Stimulated activated CD4-positive, alpha-beta T cell treated with anti-CD3 and anti-CD28 coated beads, TNF-alpha, amount 100 ng/mL, for 4 hours (primary cell): ENCODE measurements at places on chromosomes 13 and 19.

GRCh38 chr19:4197228-4197624 is 14.7 kb downstream of the ANKRD24 start:
- no peak for DNase-seq

DNA sequence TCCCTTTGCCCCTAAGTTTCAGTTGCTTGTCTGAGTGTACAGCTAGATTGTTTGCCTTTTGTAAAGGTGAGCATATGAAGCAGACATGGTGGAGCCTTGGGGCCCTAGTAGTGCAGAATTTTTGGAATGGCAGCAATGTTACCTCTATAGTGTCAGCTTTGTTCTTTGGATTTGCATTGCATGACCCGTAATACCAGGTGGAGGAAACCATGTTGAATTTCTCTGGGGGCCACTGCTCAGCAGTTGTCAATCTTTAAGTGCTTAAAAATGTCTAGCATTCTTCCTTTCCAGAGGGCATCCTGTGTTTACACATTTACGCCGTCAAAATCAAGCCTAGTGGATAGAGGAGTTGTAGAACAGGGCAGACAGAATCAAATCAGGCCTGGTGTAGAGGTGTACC is 303.3 kb downstream of the ATP8A2 start:
- DNase-seq = no peak

GRCh38 chr13:110108348-110109139 is 198.4 kb downstream of the COL4A1 start:
- no peak for DNase-seq

DNA sequence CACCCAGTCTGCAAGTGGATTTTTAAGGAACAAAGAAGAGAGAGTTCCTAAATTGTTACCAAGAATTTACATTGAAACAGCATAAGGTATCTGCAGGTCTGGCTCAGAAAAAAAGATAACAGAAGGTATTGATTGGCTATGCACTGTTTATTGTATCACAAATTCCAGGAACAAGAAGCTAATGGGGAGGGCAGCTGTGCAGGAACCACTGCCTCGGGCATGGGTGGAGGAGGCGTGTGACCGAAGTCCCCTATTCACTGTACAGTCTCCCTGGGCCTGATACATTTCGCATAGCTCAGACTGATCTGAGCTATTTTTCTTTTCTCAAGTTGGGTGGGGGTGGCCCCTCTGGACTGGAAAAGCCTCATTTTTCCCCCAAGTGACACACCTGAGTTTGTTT is 11.7 kb downstream of the NECTIN2 start:
- DNase-seq = no peak

- no peak for DNase-seq
Observed at GRCh38 chr13:75763512-75763911, 127.4 kb downstream of the LMO7 start.

- DNase-seq = no peak
Observed at GRCh38 chr13:94706101-94706842, 6.1 kb downstream of the SOX21 start.

DNA sequence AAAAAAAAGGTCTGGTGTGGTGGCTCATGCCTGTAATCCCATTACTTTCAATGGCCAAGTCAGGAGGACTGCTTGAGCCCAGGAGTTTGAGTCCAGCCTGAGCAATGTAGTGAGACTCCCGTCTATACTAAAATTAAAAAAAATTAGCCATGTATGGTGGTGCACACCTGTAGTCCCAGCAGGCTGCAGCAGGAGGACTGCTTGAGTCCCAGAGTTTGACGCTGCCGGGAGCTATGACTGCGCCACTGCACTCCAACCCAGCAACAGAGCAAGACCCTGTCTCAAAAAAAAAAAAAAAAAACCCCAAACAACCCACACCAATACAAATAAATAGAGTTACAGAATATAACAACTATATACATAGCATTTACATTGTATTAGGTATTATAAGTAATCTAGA is 65.7 kb downstream of the MICU2 start:
- DNase-seq = no peak

- no peak for DNase-seq
Observed at GRCh38 chr13:39044536-39044935, 6.3 kb downstream of the NHLRC3 start.

GRCh38 chr19:40640744-40641143 is 39.6 kb downstream of the LTBP4 start:
- DNase-seq = no peak

DNA sequence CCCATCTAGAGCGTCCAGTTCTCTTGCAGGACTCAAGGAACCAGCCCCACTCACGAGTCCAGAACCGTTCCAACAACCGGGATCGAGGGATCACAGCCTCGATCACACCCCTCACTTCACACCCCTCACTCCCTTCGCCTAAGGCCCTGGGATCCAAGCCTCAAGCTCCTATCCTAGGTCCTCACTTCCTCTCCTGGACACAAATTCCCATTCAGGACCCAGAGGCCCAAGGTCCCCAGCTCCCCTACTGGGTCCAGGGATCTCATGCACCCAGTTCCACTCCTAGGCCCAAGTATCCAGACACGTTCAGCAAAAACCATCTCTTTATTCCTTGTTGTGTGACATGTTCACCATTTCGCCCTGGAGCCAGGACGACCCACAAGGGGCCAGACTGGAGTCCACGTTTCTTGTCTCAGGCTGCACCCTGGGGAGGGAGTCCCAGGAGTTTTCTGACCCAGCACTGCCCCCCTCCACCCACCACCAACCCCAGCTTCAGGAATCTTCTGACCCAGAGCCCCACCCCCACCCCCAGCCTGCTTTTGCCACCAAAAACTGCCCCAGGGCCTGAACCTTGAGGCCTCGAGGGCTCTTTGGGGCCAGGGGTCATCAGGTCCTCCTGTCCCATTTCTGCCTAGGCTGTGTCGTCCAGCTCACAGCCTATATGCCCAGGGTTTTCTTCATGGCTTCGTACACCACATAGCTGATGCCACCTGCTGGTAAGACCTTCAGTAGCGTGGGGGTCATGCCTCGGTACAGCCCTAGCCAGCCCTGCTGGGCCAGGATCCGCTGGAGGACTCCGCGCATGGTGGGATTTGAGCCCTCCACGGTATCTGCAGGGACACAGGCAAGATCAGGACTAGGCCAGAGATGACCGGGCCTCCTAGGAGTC is 1.4 kb upstream of the KHSRP start:
- no peak for DNase-seq

DNA sequence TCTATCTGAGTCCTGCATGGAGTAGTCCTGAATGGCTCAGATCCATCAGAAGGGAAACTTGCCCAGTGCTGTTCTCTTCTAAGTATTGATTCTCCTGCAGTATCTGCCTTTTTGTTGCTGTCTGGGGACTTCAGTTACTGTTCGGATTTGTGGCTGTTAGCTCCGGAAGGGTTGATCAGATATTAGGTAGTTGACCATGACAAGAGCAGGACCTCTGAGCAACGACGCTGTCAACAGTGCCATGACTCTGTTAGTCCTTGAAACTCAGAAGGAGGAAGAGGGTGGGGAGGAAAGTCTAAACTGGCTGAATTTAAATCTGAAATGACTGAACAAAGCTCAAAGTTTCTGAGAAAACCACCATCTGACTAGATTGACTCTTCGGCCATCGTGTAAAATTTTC is 42.2 kb downstream of the CCNE1 start:
- no peak for DNase-seq

DNA sequence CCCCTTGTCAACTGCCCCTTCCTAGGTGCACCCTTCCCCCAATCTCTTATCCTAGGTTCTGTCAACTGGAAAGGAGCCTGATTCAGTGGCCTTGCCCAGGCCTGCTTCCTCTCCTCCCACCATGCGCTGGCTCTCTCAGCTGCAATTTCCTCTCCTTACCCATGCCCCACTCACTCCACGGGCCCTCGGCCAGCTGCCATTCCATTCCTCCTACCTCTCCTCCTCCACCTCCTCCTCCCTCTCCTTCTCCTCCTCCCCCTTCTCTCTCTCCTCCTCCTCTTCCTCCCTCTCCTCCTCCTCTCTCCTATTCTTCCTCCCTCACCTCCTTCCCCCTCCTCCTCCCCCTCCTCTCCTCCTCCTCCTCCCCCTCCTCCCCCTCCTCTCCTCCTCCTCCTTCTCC is 9.6 kb upstream of the TIMM44 start:
- no peak for DNase-seq

DNA sequence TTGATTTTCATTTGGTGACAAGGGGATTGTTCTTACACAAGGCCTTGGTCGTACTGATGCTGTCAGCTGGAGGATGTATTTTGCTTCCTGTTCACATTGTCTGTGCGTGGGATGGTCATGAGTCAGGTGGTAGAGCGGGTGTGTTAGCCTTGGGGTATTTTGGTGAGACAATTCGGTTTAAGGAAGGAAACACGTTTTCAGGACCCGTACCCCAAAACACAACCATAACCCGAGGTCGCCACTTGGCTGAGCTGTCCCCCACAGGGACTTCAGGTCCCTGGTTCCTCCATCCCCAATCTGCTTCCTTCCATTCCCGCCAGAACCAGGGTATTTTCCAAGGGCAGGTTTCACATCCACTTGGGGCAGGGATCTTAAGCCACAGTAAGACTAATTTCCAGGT is 15.0 kb downstream of the MYO9B start:
- no peak for DNase-seq

- DNase-seq = no peak
Observed at GRCh38 chr13:74153316-74153715, 19.1 kb upstream of the KLF12 start.

DNA sequence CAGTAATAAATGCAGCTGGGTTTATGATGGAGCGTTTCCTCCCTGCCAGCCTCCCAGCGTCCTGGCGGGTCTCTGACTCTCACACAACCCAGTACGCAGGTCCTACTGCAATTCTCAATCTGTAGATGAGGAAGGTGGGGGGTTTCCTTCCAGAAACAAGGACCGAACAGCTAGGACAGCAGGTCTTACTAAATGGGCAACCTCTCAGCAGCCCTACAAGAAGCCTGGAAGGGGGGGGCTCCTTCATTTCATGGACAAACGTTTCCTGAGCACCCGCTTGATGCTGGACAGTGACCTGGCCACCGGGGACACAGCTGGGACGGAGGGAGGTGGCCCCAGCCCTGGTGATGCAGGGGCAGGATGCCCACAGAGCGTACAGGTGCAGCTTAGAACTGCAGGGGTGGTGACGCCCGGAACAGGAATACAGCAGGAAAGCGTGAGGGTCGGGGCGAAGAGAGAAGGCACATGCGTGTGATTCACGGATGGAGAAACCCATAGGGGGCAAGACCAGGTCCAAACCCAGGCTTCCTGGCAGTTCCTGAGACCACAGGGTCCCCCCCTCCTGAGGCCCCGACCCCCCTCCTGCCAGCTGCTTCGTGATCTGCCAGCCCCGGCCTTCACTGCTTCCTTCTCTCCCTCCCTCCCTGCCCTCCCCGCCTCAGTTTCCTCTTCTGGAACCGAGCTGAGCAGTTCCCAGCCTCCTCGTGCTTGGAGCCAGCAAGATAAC is 732 bp upstream of the C2CD4C start:
- no peak for DNase-seq

DNA sequence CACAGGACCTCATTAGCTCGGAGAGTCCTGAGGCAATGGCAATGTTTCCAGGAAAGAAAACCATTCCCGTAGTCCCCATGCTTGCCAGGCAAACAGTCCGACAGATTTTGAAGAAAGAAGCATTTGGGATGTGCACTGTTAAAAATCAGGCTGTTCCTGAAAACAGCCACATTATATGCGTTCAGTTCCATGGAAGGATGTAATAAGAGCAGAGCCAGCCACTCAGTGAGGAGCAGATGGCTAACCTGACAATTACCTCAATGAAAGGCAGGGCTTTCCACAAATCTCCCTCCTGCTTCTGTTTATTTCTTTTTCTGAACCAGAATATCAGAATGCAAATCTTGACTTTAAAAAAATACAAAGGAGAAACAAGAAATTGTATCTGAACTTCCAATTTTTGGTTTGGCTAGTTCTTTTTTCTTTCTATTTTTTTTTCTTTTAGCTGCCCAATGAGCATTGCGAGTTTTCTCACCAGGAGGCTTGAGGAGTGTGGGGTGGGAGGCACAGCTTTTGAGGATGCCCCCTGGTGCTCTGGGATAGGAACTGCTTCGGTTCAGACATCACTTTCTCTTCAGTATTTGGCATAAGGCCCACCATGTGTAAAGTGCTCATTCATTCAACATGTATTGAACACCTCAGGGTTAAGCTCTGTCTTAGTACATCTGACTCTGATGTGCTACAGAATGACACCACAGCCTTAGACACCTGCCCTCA is 124.2 kb downstream of the TBC1D4 start:
- DNase-seq = peak; percentile 13

GRCh38 chr13:91389186-91389585 is 9.2 kb upstream of the GPC5 start:
- DNase-seq = no peak

DNA sequence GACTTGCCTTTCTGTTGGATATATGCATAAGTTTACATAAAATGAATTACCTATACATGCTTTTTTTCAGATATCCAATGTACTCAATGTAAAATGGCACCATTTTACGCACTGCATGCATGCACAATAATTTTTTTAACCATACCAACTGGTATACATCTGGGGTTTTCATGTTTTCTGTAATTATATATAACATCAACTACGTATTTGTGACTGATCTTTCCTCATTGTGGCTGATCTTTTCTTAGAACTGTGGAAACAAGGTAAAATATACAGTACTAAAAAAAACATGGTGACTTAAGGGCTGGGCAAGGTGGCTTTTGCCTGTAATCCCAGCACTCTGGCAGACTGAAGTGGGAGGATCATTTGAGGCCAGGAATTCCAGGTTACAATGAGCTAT is 18.5 kb downstream of the PSPC1 start:
- no peak for DNase-seq
